ENCODE measurements at places on chromosomes 12 and 14.

- DNase-seq: no peak
These were observed 262.1 kb downstream of the FBXL14 start for GRCh38 chr12:1332327-1332726.

DNA sequence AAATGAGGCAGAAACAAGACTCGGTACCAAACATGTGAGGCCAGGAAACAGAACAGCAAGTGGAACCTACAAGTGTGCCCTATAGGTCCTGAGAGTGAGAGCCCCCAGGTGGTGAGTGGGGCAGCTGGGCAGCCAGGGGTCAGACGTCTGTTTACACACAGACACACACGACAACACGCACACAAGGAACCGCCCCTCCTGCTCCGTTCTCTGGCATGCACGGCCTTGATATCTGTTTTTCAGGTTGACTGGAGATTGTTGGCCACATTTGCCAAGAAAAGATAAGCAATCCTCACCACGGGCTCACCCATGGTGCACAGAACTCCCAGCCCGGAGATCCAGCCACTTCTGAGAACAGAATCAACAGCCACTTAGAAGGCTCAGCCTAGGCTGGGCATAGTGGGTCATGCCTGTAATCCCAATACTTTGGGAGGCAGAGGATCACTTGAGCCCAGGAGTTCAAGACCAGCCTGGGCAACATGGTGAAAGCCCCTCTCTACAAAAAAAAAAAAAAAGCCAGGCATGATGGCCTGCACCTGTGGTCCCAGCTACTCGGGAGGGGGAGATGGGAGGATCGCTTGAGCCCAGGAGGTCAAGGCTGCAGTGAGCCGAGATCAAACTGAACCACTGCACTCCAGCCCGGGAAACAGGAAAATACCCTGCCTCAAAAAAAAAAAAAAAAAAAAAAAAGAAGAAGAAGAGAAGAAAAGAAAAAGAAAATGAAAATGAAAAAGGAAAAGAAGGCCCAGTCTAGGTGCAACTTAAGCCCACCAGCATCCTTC is 19.4 kb upstream of the EIF5 start:
- no peak for DNase-seq

- DNase-seq: no peak
These were observed 3.2 kb downstream of the LAG3 start for GRCh38 chr12:6775185-6776174.

DNA sequence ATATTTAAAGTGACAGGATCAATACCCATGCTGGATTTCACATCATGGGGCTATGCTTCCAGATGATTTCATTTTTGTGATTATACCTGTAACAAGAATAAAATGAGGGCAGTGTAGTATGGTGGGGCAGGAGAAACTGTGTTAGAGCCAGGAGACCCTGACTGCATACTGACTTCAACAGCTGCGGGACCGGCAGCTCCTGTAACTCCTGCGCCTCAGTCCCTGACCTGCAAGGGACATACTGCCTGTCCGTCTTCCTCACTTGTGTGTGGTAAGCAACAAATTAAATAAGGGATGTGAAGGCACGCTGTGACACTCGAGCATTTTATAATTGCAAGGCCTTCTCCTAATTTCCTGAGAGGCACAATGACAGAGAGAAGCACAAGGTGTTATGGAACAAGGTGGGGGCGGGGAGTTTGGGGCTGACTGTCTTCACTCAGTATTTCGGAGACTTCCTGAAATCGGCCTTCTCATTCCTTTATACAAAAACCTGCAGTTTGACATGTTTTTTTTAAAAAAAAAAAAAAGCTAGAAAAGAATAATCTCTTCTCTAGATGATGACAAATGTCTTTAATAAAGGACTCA is 164.2 kb downstream of the TTC7B start:
- no peak for DNase-seq

DNA sequence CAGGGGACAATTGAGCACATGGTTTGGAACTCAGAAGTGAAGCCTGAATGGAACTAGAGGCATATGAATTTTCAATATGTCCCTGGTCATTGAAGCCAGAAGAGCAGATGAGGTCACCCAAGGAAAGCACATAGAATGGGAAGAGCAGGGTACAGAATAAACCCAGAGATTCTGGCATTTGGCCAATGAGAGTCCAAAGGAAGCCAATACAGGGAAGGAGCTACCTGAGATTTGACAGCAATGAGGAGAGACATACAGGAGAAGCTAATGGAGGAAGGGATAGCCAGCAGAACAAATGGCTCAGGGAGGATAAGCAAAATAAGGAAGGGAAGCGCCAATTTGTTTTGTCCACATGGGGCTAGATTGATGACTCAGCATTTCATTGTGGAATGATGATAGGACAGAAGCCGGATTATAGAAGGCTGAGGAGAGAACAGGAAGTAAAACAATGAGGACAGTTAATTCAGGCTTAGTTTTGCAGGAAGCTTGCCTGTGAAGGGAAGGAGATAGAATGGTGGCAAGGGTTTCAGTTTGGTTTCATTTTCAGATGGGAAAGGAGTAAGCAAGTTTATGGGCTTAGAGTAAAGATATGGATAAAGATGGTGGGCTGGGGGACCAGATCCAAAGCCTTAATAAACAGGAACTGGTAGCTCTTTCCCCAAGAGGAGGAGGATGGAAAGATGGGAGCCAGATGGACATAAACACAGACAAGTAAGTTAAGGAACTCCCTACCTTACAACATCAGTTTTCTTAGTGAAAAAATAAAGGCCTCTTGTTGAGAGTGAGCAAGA is 3.2 kb upstream of the SPTSSA start:
- no peak for DNase-seq

DNA sequence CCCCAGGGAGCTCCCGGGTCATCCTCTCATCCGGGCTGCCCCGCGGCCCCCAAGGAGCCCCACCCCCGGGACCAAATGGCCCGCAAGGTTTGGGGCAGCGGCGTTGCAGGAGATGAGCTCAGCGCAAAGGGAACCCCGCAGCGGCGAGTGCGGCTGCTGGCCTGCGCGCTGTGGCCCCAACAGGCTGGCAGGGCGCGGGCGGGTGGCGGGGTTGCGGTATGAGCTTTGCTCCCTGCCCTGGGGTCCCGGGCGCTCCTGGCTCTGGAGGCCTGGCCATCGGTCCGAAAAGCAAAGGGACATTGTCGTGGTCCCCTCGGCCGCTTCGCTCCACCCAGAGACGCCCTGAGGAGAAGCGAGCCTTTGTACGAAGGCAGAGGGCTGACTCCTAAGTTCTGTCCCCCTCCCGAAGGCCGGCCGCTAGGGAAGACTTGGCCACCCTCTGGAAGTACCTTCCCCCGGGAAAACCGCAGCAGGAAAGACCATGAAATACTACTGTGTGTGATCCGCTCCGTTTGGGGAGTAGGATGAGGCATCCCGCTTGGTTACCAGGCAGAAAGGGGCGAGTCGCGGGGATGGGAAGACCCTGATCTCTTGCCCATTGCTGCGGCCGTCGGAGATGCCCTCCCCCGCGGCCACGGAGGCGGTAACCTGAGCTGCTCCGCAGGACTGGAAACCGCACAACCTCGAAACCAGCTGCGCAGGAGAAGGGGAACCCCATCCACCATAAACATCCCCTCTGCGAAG is 620 bp upstream of the NID2 start:
- no peak for DNase-seq

GRCh38 chr12:75908961-75909605 is 122.5 kb downstream of the PHLDA1 start:
- no peak for DNase-seq

DNA sequence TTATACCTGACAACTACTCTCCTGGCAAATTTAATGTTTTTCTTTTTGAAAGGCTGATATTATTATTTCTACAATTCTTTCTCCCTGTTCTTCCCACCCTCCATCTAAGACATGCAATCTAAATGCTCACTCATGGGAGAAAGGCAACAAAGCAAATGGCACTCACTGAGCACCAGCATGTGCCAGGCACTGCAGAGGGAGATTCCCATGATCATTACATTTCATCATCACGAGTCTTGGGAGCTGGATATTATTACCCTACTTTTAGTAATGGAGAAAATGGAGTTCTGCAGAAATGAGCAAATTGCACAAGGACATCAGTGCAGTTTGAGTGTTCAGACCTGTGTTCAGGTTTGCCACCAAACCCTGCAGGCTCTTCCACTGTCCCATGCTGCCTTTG is 27.9 kb downstream of the PPM1H start:
- no peak for DNase-seq

- no peak for DNase-seq
These were observed 15.5 kb downstream of the MMAB start for GRCh38 chr12:109557805-109558204.

DNA sequence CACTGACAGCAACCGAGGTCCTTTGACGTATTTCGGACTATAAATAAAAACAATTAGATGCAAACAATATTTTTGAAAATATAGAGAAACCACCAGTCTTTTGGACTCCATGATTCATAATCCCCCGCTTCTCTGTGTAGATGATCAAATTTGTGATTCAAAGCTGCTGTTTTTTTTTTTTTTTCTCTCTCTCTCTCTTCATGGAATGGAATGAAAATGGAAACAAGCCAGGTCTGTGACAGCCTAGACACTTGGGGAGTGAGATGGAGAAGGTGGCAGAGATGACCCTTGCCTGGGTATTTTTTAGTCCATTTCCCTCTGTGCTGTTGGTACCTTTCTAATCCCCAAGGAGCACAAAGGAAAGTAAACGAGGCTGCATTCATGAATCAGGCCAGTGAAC is 248.5 kb downstream of the GLT1D1 start:
- no peak for DNase-seq

- no peak for DNase-seq
These were observed 354.4 kb downstream of the NELL2 start for GRCh38 chr12:44521702-44522101.

GRCh38 chr14:45177076-45177475 is 41.3 kb downstream of the FANCM start:
- DNase-seq: no peak

DNA sequence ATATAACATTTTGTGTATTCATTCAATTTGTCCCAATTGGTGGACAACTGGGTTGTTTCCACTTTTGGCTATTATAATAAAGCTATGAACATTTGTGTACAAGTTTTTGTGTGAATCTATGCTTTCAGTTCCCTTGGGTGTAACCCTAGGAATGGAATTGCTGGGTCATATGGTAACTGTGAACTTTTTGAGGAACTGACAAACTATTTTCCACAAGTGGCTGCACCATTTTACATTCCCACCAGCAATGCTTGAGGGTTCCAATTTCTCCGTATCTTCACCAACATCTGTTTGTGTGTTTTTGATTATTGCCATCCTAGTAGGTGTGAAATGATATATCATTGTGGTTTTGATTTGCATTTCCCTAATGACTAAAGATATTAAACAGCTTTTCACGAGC is 13.0 kb downstream of the LPCAT3 start:
- no peak for DNase-seq

DNA sequence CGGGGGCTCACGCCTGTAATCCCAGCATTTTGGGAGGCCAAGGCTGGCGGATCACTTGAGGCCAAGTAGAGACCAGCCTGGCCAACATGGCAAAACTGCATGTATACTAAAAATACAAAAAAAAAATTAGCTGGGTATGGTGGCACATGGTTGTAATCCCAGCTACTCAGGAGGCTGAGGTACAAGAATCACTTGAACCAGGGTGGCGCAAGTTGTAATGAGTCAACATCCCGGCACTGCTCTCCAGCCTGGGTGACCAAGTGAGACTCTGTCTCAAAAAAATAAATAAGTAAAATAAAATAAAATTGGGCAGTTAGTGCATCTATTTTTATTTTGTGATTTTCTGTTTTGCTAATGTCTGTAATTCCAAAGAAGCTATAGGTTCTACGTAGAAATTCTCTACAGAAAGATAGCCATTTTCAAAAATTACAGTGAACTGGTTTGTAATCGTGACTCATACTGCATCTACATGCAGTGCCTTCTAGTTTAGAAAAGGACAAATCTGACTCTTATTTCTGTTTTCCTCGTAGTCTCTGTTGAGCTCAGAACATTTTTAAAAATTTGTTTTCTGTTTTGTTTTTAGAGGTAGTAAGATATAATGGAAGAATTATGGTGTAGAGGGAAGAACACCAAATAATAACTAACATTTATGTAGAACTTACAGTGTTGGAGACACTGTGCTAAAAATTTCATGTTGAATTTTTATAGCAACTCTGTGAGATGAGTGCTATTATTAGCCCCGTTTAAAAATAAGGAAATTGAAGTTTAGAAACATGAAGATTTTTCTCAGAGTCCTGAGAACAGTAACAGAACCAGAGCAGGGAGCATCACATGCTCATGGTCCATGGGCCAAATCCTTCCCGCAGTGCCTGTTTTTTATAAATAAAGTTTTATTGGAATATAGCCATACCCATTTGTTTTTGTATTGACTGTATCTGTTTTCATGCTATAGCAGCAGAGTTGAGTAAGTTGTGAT is 201.2 kb downstream of the SYNE2 start:
- DNase-seq: no peak

DNA sequence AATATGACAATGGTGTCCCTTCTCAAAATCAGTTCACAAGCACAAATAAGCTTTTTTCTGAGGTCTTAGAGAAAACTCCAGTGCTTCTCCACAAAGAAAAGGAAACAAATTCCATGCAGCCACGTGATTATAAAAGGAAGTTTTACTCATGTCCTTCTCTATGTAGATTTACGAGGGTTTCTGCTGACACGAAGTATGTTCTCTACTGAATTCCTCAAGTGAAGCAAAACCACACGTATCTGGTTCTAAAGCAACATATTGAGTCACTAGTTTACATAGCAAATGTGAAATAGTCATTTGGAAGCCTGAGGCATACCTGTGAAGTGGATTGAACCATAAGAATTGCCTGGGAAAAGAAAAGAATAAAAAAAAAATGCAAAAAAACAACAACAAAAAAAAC is 31.9 kb downstream of the BMP4 start:
- DNase-seq: no peak

DNA sequence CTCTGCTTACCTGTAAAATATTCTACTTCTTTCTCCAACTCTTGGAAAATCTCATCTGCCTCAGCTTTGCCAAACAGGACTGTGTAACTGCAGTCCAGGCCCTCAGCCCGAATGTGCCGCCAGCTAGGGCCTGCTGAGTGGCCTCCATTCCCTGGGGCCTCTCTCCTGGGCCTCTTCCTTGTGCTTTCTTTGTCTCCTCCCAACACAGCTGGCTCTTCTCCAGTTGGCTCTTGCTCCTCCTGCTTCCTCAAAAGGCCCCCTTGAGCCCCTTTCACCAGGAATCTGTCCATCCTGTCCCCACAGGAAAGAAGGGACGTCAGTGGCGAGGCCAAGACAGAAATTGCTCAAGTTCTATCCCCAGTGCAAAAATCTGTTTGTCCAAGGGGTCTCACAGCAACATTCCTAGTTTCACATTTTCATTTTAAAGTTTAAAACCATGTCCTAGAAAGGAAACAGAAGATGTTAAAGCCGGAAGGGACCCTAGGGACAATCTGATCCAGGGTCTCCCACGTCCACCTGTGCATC is 713 bp downstream of the ALKBH2 start:
- DNase-seq: no peak

DNA sequence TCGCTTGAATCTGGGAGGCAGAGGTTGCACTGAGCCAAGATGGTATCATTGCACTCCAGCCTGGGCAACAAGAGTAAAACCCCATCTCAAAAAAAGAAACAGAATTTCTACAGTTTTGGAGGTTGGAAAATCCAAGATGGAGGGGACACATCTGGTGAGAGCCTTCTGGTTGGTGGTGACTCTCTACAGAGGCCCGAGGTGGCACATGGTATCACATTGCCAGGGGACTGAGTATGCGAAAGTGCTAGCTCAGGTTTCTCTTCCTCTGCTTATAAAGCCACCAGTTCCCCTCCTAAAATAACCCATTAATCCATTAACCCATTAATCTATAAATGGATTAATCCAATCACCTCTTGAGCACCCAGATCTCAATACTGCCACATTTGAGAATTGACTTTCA is 70.8 kb upstream of the DACT1 start:
- no peak for DNase-seq
